ENCODE measurements at places on chromosomes 5 and 9.

DNA sequence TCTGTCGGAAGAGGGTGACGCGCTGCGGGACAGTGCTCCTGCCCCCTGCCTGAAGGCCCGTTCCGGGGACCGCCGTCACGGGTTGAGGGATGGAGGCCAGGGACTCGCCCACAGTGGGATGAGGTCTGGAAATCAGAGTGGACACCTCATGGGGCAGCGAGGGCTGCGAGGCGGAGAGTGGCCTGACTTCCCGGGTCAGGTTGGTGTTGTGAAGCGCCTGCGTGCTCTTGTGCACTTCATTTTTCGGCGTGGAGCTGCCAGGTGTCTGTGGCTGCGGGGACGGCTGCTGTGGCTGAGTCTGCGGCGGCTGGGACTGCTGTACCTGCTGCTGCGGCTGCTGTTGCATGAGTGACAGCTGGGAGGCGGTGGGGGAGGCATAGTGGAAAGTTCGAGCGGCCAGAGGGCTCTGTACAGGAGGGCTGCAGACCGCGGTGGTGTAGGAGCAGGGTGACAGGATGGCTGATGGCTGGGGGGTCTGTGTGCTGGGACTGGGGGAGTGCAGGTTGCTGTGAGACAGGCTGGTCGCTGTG lies 434.1 kb downstream of the HCN1 start:
- DNase-seq = no peak

GRCh38 chr5:138975098-138975847 lies 100.1 kb upstream of the LRRTM2 start:
- peak; percentile 70 for DNase-seq

GRCh38 chr5:138336952-138337684 lies 948 bp upstream of the FAM53C start:
- no peak for DNase-seq

- no peak for DNase-seq
Observed at GRCh38 chr9:101369884-101370531, 14.8 kb downstream of the BAAT start.

GRCh38 chr9:12658531-12659209 lies 34.5 kb upstream of the TYRP1 start:
- no peak for DNase-seq

- DNase-seq = peak; percentile 71
Observed at GRCh38 chr9:123562844-123563346, 206.9 kb downstream of the CRB2 start.

GRCh38 chr5:111392181-111392580 lies 120.2 kb downstream of the STARD4 start:
- DNase-seq = no peak

DNA sequence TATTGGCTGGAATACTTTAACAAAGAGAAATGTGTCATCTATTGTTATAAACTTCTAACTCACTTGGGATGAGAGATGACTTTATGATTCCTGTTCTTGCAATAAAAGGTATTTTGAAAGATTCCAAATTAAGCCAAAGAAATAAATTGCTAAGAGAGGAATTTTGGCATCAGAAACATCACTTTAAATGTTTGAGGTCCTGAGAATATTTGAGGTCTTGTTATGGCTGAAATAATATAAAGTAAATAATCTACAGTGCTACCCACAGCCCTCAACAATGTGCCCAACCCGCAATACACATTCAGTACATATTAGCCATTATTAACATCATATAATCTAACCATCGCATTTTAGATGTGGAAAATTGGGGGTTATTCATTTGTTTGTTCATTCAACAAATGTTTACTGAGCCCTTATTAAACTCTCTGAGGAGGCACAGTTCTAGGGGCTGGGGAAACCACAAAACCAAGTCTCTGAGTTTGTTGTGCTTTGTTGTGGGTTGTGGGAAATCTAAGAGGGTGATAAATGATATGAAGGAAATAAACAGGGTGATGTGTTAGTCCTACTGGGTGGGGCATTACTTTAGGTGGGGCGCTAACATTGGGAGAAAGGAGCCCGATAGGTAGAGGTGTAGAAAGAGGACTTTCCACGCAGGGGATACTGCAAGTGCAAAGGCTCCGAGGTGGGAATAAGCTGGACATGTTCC lies 135.2 kb upstream of the CLINT1 start:
- peak; percentile 58 for DNase-seq
